CD4-positive, CD25-positive, alpha-beta regulatory T cell (primary cell): ENCODE measurements at places on chromosomes 11 and 22. TPM values are rescaled to one million over a fixed set of nuclear protein-coding genes. Genes with fewer than 3 reads are reported as not detected.

EMSY gene
- 43.4 TPM for total RNA-seq

NOX4 gene
- total RNA-seq, result not detected

B3GAT1 gene
- total RNA-seq, result 1.9 TPM

C22orf42 gene
- total RNA-seq, result not detected

UBQLNL gene
- 0.32 TPM for total RNA-seq

TST gene
- total RNA-seq, result not detected

MS4A15 gene
- not detected for total RNA-seq

OR52A1 gene
- total RNA-seq, result not detected

CAPN5 gene
- 2.8 TPM for total RNA-seq

CENPM gene
- total RNA-seq, result 33.9 TPM

PRCP gene
- total RNA-seq, result 19.7 TPM

GP1BB gene
- 6.4 TPM for total RNA-seq

TMX2 gene
- 33.3 TPM for total RNA-seq

PTPRCAP gene
- total RNA-seq, result 291 TPM

JHY gene
- total RNA-seq, result 1.9 TPM

LRRC74B gene
- total RNA-seq, result 0.10 TPM

FAM180B gene
- 0.27 TPM for total RNA-seq

ADAMTS15 gene
- not detected for total RNA-seq

EML3 gene
- total RNA-seq, result 165 TPM

FRMD8 gene
- 47.4 TPM for total RNA-seq

SHANK2 gene
- total RNA-seq, result not detected

SERHL2 gene
- total RNA-seq, result not detected

EIF3F gene
- 331 TPM for total RNA-seq

ST14 gene
- total RNA-seq, result not detected

OTOG gene
- total RNA-seq, result not detected

ADAMTS8 gene
- not detected for total RNA-seq

TSGA10IP gene
- not detected for total RNA-seq

TCN2 gene
- total RNA-seq, result 0.30 TPM

RASSF10 gene
- total RNA-seq, result not detected

C1QTNF5 gene
- total RNA-seq, result not detected

KLHDC7B gene
- 5.9 TPM for total RNA-seq

OR10A2 gene
- total RNA-seq, result not detected

OR8A1 gene
- total RNA-seq, result not detected

CCDC88B gene
- total RNA-seq, result 144 TPM
